WERI-Rb-1 (cell line): ENCODE measurements at places on chromosomes 6 and 20.

- no peak for DNase-seq
Measured at GRCh38 chr6:156832231-156832647, 55.1 kb downstream of the ARID1B start.

DNA sequence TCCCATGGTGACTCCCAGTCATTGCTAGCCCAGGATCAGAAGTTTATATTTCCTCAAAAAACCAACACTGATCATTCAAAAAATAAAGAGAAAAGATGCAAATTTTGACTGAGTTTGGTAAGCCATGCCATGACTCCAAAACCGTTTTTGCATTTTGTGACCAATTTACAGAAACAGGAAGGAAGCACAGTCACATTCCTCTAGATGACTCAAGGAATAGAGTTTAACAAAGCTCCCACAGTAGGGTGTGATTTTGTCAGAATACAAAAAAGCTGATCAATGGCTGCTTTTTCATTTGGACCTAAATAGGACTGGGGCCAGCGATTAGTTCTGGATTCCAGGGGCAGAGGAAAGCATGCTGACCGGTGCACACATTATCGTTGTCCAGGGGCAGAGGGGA, 179.4 kb upstream of the AFDN start:
- no peak for DNase-seq

- no peak for DNase-seq
Measured at GRCh38 chr6:64383277-64383676, 747.7 kb downstream of the PHF3 start.

- no peak for DNase-seq
Measured at GRCh38 chr20:58579069-58579818, 64.0 kb upstream of the APCDD1L start.

DNA sequence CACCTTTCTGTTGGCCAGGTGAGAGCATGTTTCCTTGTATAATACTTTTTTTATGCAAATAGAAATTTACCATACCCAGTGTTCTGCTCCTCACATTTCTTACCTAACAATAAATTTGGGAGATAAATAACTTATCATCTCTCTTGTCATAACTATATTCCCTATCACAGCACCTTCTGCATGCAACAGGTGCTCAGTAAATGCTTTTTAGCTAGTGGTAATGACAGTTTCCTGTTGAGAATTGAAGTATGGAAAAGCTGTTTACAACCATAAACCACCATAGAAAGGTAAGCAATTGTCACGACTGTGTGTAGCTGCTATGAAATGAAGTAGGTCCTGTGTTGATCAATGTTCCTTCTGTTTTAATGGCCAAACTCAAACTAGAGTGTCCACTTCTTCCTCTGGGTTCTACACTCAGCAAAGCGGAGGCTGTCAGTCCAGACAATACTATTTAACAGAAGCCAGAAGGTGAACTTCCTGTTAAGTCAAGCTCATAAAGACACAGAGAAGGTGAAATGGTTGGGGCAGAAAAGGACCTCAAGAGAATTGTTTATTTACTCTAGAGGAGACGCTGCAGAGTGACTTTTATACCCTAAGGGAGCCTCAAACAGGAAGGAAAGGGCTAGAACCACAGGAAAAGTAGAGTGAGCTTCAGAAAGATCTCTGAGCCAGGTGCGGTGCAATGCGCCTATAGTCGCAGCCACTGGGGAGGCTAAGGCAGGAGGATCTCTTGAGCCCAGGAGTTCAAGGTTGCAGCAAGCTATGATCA, 84.0 kb upstream of the SLC22A16 start:
- DNase-seq, result no peak
